ENCODE measurements at places on chromosomes 4 and X. TPM values are rescaled to one million over a fixed set of nuclear protein-coding genes. Genes with fewer than 3 reads are reported as not detected.

- H3K27me3 ChIP-seq, result no peaks in the 10 kb centered on the region
- H3K4me3 ChIP-seq, result no peak overlapping the region
- no peaks in the 10 kb centered on the region for H3K4me1 ChIP-seq
- H3K36me3 ChIP-seq, result no peaks in the 10 kb centered on the region
- no peak overlapping the region for H3K27ac ChIP-seq
Measured at GRCh38 chr4:133891011-133891410, 310.6 kb downstream of the PABPC4L start.

DNA sequence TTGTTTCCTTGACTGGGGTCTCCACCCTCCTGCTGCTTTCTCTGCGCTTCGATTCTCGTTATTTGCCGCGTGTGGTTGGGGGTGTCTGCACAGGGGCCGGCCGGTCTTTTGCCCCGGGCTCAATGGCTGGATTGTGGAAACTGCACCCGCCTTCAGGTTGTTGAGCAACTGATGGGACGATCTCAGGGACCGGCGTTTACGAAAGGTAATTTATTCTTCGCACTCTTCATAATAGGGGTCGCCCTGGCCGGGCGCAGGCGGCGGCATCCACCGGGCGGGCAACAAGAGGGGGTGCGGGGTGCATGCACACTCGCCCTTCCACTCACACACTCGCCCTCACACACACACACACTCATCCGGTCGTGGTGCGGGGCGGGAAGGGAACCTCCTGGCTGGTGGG lies 1.4 kb downstream of the ADGRL3 start:
- no peaks in the 10 kb centered on the region for H3K4me1 ChIP-seq
- no peak for DNase-seq
- no peaks in the 10 kb centered on the region for H3K36me3 ChIP-seq
- H3K27me3 ChIP-seq, result no peaks in the 10 kb centered on the region
- H3K27ac ChIP-seq, result no peak overlapping the region
- H3K4me3 ChIP-seq, result no peak overlapping the region

DNA sequence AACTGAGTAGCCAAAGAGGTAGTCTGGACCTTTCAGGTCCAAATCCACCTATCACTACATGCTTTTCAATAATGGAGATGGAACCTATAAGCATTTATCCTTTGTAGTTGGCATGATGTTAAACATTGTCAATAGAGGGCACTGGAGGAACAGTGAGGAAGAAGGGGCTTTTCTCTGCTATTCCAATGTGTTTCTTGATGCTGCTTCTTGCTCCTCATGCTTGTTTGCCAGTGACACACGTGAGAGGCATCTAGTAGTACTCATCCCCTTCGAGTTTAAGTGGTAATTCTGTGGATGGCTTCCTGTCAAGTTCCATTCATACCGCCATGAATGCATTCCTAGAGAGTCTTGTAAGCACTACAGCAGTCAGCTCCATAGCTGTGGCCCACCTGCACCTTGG lies 84.0 kb downstream of the NAA11 start:
- no peaks in the 10 kb centered on the region for H3K4me1 ChIP-seq
- DNase-seq, result no peak
- no peak overlapping the region for H3K4me3 ChIP-seq

C1QTNF7 gene
- total RNA-seq, result not detected

MAGEA8 gene
- not detected for total RNA-seq

FGF16 gene
- total RNA-seq, result not detected

BTK gene
- total RNA-seq, result 0.60 TPM

DAPP1 gene
- total RNA-seq, result 18.8 TPM

CXCL5 gene
- total RNA-seq, result not detected

MAP3K15 gene
- total RNA-seq, result 0.28 TPM
